Amniotic stem cell (primary cell): ENCODE measurements at places on chromosomes 12 and 14.

- DNase-seq = no peak
Measured at GRCh38 chr12:31317471-31318395, 8.2 kb downstream of the SINHCAF start.

- no peak for DNase-seq
Measured at GRCh38 chr12:76260390-76260748, 87.8 kb downstream of the BBS10 start.

- DNase-seq = no peak
Measured at GRCh38 chr14:57480051-57480450, 13.6 kb downstream of the CCDC198 start.

DNA sequence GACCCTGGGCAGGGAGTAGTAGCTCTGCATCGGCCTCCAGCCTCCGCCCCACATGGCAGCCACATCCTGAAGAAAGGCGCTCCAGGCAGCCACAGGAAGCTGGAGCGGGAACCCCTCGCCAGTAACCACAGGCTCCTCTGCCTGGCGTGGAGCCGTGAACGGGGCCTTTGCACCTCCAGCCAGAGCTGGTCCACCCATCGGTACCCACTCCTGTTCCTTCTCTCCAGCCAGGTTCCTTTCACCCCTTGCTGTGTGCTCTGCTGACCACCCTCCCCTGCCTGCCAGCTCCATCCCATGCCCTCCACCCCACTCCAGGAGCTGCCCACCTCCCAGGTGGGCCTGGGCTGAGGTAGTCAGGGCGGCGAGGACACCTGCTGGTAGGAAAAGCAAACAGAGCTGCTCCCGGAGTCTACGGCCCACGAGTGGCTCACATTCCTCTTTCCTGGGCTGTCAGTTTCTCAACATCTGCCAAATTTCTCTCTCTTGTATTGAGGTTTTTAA, 2.7 kb downstream of the TGFB3 start:
- no peak for DNase-seq

DNA sequence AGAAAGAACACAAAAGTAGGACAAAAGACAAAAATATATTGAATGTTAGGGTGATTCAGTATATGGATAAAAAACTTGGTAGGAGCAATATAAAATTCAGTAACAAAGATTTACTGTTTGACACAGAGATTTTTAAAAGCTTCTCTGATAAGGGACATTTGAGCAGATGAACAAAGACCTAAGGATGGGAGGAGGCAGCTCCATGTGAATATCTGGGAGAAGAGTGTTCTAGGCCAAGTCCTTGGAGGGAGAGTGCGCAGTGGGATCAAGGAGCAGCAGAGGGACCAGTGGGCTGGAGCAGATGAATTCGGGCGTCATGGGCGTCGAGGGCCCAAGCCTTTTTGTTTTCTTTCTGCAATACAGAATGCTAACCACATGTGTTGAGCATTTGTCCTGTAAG, 174.4 kb downstream of the PRKCH start:
- DNase-seq = no peak

- DNase-seq = no peak
Measured at GRCh38 chr14:102717276-102717675, 60.0 kb upstream of the TRAF3 start.

DNA sequence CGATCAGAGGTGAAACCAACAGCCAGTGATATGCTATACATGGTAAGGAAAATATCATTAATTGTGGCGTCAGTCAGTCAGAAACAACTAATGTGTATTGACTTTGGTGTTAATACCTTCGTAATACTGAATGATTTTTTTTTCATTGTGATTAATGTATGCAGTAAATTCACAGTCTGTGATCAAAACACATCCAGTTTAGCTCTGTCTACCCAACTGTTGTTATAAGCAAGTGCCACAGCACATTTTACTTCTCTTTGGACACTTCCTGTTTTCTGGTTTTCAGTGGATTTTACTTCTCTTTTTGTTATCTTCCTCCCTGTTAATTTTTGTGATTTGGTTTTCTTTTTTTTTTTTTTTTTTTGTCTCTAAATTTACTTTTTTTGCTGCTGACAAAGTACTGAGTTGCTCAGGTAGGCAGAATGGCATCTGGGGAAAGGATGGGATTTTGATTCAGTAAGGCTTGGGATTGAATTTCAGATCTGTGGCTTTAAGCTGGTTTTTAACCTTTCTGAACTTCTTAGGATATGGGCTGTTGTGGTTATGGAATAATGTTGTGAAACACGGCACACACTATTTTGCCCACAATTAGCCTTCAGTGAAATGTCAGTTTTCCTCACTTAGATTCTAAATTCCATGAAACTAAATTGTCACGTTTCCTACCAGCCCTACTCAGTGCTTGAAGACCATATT, 604 bp downstream of the GLIPR1 start:
- DNase-seq = no peak

DNA sequence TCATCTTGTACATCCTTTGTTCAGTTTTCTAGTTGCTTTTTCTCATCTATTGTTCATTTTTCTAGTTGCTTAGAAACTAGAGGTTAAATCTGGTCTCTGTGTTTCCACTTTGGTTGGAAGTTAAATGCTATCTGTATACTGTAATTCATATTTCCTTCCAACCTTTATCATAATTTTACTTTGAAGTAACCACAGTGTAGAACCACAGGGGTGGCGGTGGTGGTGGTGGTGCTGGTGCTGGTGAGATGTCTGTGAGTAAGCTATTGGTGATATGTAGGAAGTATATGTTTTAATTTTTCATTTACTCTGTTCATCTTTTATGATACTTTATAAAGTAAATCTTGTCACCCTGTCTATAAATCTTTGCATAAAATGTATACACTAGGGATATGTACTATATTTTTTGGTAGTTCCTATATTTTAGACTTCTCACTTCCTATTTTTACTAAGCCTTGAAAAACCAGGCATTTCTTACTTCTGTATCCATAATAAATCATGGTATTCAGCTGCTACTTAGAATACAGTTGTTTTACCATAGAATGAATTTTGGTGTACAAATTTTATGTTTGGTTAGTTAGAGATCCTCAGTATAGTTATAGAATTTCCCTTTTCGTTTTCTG, 31.9 kb downstream of the CCDC91 start:
- DNase-seq = no peak

- DNase-seq = no peak
Measured at GRCh38 chr12:87305481-87305880, 723.7 kb downstream of the C12orf50 start.

GRCh38 chr12:124474709-124475108, 92.7 kb downstream of the NCOR2 start:
- no peak for DNase-seq

DNA sequence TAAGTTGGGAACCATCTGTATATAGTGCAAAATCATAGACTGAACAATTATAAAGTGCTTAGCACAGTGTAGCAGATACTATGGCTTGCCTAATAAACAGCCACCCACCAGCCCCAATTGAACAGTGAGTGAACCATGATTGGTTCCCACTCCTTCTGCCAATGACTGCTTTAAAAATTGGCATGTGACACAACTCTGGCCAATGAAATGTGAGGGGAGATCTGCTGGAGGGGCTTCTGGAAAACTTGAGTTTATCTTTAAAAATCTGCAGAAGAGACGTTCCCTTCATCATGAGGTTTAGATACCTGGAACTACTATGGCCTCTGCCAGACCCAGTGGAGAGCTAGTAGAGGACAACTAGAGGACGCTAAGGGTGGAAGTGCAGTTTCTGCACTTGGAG, 4.7 kb downstream of the PIGH start:
- no peak for DNase-seq

DNA sequence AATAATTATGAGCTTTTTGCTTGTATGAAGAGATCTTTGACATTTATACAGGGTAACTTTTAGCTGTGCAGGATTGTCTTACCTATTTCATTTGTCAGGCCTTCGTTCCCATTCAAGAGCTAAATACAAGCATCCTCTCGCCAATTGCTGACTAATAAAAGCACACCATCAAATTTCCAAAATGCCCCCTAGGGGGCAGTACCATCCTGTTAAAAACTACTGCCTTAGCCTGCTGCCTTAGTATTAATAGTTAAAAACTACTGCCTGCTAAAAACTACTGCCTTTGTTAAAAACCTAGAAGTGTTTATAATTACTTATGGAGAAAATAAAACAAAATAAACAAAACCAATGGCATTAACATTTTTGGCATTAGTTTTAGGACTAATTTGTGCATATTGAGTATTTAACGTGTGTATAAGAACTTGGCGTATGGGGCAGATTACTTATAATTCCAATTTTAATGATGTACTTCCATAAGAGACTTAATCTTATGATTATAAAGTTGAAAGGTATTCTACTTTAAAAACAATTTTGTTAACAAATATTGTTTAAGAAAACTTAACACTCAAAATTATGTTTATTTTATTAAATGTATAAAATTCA, 3.0 kb upstream of the IFI27L2 start:
- DNase-seq = peak; percentile 47

- DNase-seq = no peak
Measured at GRCh38 chr14:21169573-21169972, 13.7 kb upstream of the OR5AU1 start.

DNA sequence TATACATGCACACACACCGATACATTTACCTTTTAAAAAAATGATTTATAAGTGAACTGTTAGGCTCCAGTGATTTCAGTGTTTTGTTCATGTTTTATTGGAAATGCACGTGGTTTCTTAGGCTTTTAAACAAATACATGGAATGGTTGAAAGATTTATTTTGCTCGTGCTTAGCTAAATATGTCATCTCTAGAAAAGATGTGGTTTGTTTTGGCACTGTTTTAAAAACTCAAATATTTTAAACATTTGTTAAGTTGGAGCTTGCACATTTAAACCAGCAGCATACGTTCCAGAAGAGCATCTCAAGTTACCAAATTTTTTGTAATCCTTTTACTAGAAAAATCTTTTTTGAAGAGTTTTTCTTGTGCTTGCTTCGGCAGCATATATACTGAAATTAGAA, 44.5 kb downstream of the FOXA1 start:
- DNase-seq = no peak

DNA sequence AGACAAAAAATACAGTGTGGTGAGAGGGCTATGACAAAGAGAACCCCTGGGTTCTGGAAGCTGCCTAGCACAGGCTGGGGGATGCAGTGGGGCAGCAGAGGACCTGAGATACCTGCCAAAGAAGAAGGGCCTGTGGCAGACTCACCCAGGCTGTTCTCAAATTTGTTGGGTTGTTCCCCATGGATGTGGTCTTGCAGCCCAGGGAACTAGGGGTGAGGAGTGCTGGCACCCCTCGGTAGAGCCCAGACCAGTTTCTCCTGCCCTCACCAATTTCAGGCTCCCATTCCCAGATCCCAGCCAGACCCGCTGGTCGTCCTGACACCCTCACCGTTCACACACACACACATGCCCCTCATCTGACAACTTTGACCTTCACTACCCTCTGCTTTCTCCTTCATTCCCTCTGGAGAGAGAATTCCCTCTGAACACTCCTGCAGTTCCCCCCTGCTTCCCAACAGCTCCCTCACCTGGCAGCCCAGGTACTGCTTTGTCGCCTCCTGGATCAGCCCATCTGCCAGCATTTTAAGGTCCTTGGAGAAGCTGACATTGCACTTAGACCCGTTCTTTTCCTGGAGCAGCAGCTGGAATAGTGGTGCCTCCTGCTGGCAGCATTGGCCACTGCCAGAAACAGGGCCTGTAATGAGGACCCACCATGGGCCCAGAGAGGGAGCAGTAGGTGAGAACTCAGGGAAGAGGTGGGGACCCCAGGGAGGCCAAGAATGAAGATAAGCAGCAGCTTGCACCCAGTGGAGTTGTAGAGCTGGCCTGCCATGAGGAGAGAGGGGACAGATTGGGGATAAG, 5.9 kb upstream of the GDF11 start:
- DNase-seq = no peak

GRCh38 chr12:119593578-119594398, at the start of gene TMEM233:
TMEM233 (plus strand) TSS chr12:119593774; CDS start chr12:119593849, 75 bp downstream.
- no peak for DNase-seq

DNA sequence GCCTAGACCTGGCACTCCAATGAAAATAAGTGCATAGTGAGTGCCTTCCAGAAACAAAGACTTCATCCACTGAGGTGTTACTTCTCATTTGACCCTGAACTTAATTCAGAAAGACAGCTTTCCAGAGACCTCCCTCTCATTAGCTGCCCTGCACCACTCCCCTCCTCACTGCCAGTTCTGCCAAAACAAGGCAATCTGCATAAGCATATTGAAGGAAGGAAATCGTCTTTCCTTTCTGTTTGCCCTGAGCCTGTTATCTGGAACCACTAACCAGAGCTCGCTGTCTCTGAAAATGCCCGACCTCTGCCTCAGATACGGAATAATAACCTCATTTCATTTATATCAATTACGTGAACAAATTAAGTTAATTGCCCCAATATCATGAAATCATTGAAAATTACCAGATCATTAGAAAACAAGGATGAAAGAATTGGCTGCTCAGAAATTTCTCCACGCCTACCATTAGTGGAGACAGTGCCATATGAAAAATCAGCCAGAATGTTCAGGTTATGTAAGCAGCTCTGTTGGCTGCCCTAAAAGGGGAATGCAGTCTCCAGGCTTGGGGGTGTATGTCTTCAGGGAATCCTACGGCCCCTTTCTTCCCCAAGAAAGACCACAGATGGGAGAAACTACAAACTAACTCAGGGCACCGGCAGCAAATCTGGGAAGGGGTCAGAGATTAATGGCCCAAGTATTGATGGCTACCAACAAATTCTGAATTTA, 149.9 kb upstream of the FKBP4 start:
- no peak for DNase-seq

GRCh38 chr12:130708648-130709047, 7.5 kb downstream of the RIMBP2 start:
- DNase-seq = no peak
